WERI-Rb-1 (cell line): ENCODE measurements at places on chromosomes 3 and 15.

- DNase-seq = no peak
Observed at GRCh38 chr3:30663533-30664241, 57.3 kb downstream of the TGFBR2 start.

DNA sequence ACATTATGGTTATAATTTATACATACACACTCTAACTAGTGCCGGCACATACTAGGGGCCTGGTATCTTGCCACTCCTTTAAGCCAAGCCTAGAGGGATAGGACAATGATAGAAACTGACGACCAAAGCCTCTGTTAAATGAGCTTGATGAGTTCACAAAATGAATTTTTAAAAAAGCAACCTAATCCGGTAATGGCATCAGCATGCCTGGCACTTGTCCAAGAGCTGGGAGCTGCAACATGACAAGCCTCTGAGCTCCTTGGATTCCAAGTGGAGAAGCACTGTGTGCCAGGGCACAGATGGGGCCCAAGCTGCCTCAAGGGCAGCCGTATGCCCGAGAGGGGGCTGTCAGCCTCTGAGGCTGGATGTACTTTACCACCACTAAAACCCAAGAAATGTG is 9.7 kb downstream of the ETV5 start:
- peak; percentile 21 for DNase-seq

DNA sequence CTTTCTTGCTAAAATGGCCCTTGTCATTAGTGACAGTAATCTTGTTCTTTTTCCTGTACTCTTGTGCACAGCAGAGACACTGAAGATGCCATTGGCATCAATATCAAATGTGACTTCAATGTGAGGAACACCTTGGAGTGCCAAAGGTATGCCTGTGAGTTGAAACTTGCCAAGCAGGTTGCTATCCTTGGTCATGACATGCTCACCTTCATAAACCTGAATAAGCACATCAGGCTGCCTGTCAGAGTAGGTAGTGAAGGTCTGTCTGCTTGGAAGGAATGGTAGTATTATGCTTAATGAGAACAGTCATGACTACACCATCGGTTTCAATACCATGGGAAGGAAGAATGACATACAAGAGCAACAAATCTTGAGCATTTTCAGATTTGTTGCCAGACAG is 6.3 kb upstream of the RAB5A start:
- no peak for DNase-seq

DNA sequence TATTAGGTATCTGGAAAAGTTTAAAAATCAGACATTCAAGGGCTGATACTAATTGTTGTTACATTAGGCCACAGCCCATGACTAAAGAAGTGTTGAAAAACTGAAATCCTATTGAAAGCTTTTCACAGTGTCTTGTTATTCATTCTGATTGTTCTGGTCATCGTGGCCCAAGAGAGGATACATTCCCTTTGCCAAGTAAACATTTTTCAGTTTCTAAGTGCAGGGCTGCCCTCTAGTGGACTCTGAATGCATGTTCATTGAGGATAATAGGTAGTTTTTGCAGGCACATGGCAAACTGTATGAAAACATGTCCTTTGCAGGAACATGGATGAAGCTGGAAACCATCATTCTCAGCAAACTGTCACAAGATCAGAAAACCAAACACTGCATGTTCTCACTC is 181.1 kb downstream of the MYRIP start:
- DNase-seq = peak; percentile 43

DNA sequence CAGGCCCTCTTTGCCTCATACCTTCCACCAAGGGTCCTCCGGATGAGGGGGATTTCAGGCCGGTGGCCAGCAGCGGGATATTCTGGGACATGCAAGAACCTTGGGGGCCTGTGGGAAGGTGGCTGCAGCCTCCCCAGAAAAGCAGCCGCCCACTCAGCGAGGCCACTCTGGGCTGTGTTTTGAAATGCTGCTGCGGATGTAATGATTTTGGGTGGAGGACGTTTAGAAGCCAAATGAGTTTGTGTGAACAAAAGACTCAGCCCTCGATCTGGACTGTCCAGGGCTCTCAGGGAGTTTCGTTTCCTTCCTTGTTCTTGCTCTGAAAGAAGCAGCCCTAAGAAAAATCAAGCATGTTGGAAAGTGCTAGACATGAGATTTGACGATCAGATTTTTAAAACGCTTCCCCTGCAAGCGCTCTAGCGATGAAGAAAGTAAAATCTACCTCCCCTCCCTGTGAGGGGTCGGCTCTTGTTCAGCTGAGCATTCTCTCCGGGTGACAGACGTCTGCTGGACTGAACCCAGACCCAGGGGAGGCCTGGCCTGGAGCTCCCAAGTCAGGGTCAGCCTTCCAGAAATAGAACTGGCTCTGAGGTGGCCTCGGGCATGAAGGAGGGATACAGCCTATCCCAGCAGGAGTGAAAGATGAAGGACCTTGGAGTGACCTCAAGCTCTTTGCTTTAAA is 12.9 kb downstream of the HEG1 start:
- DNase-seq = no peak

DNA sequence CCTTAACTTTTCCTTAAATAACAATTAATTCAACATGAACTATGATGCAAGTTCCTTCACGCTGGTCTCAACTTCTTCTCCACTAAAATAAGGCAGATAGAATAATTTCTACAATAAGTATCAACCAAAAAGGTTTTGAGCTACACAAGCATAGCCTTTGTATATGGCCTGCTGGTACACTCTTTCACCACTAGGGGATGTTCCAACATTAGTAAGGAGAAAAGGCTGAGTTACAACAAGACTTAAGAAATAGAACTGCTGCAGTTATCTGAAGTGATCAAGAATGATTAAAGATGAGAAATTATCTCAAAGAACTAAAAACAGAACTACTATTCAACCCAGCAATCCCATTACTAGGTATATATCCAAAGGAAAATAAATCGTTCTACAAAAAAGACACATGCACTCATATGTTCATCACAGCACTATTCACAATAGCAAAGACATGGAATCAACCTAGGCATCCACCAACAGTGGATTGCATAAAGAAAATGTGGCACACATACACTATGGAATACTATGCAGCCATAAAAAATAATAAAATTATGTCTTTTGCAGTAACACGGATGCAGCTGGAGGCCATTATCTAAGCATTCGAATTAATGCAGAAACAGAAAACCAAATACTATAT is 14.4 kb downstream of the ATP13A3 start:
- no peak for DNase-seq

- no peak for DNase-seq
Observed at GRCh38 chr3:112974178-112974517, 755 bp downstream of the CD200R1 start.

- DNase-seq = no peak
Observed at GRCh38 chr3:141095546-141095937, 44.4 kb downstream of the SPSB4 start.

DNA sequence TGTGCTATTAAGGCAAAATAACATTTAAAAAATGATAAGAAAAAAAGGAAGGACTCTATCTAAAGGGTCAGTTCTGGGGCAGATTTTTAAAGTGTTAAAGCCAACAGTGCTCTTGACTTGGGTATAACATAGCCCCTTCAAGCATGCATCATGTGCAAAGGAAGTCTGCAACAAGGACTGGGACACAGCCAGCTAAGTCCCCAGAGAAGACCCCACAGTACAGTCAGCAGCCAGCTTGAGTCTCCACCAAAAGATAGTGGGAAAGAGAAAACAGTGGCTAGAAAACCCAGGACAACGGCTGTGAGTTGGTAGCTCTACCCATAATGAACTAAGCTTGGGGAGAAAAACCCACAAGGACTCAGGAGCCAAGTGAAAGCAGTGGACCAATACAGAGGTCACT is 86.4 kb upstream of the DCLK3 start:
- DNase-seq = no peak

DNA sequence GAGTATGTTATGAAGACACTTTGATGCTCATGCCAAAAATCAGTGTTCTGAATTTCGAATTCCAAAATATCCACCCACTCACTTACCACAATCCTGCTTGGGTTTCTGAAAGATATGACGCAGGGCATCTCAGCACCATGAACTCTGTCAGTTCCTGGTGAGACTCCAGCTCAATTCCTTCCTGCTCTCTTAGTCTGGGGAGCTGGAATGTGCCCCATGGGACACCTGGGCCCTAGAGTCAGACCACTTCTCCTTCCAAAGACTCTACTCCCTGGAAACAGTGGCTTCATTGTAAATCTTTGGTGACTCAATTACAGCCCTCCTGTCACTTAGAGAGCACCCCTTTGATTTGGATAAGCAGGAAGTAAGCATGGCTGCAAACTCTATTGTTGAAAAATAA is 50.5 kb downstream of the CD86 start:
- no peak for DNase-seq

DNA sequence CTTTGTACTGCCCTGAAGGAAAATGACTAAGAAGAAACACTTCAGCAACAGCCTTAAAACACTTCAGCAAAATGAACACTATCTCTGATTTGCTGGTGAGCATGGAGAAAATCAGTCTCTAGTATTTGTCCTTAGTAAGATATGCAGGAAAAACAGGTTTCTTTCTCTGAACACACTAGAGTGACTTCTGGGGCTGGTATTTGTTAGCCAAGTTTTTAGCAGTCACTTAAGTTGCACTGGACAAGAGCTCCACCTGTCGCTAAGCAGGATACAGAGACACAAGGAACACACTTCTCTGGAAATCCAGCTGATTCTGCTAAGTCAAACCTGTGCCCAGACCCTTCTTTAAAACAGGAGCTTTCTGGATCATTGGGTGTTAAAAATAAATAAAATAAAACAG is 65.3 kb downstream of the CHAC1 start:
- DNase-seq = no peak

- no peak for DNase-seq
Observed at GRCh38 chr15:85402195-85402881, 21.9 kb downstream of the AKAP13 start.

DNA sequence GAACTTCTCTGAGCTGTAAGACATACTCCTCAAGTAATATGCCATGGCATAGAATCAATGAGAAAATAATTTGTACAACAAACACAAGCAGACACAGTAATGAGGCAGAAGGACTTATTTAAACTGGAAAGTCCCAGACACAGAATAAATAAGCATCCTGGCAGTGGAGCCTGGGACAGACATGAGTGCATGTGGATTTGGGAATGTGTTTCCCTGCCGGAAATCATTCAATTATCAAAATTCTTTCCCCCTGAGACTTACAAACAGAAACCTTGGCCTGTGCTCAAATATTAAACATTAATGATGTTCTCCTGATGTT is 520.1 kb downstream of the ROBO1 start:
- no peak for DNase-seq

DNA sequence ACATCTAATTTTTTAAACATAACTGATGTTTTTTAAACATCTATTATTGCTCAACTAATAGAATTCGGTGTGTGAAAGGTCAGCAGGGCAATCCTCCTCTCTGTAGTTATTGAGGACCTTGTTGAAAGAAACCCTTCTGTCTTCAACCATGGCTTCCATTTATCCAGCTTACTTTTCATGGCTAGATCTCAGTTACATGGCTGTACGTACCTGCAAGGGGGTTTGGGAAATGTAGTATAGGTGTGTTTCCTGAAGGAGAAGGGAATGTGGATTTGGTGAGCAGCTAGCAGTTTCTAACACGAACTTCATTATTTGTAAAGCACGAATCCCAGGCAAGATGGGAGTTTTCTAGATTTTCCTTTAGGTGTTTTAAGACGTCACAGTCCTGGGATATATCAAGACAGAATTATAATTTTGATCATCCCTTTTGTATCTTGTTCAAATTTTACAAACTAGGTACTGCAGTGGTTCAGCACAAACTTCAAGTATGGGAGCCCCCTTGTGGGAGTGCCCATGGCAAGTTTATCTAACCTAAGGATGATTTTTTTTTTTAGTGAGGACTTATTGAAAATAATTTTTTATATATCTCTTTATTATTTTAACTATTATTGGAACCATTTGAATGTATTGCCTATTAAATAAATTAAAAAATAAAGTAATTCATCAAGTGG is 41.6 kb downstream of the FBXL2 start:
- DNase-seq = no peak

GRCh38 chr3:149151843-149152242 is 22.4 kb downstream of the HPS3 start:
- no peak for DNase-seq

GRCh38 chr15:74626336-74626735 is 10.7 kb downstream of the CLK3 start:
- no peak for DNase-seq

- no peak for DNase-seq
Observed at GRCh38 chr15:101488300-101489164, 975 bp downstream of the PCSK6 start.

DNA sequence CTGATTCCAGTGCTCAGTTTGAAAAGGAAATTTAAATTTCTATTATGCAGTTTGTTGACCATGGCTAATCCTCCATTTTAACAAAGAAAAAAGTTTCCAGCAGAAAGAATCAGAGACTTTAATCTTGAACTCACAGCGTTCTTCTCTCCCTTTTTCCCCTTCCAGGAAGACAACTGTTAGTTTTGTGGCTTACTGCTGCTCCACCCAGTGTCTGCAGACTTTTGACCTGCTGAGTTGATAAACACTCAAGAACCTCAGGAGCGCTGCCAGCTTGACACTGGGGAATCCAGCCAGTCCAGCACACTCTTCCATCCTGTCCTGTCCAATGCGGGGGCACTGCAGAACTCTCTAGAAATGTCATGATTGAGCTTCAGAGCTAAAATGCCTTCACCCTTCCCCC is 134.6 kb downstream of the LRRC28 start:
- no peak for DNase-seq

DNA sequence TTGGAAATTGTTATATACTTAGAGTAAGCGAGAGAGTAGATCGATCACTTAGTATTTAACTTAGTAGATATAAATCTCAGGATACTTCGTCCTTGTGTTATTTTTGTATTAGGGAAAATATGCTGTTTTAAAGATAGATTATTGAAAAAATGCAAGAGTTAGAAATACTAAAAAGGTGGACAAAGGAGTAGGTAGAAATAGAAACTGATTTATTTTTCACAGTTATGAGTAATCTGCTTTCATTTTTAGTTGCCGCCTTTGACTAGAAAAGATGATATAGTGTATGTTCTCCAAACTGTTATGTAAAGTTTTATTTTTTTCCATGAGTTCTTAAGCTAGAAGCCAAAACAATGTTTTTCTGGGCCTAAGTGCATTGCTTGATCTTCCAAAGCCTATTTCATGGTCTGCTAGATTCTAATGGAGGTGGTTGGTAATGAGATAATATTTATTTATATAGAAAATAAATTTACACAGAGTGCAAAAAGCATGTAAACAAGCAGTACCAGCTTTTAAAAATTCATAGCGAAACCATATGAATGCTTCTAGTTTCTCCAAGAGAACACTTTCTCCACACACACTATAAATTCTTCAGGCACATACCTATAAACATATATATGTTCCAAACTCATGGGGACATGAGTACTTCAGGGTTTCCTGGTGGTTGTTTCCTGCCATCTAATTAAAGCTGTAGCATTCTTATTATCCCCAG is 61.1 kb downstream of the DIPK2A start:
- no peak for DNase-seq
